Mesendoderm (in vitro differentiated cells): ENCODE measurements at places on chromosomes 6 and 20.

DNA sequence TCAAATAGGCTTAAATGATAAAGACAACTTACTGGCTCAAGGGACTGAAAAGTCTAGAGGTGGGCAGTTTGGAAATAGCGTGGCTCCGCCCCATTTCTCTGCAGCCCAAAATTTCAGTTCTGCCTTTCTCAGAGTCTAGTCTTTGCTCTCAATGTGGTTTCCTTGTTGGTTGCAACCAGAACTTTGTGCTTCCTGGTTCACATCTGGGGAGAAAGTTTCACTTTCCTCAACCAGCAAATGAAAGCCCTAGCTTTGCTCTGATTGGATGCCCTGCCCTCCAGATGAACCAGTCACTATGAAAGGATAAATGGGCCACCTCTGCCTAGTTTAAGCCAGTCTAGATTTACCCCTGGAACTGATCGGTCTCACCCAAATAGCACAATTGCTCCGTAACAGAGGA is 14.9 kb downstream of the SYCP2L start:
- DNase-seq, result no peak

- peak; percentile 54 for DNase-seq
These were observed 406.9 kb downstream of the CDH26 start for GRCh38 chr20:60365064-60365666.

GRCh38 chr20:55974491-55975202 is 30.7 kb downstream of the CBLN4 start:
- no peak for DNase-seq

DNA sequence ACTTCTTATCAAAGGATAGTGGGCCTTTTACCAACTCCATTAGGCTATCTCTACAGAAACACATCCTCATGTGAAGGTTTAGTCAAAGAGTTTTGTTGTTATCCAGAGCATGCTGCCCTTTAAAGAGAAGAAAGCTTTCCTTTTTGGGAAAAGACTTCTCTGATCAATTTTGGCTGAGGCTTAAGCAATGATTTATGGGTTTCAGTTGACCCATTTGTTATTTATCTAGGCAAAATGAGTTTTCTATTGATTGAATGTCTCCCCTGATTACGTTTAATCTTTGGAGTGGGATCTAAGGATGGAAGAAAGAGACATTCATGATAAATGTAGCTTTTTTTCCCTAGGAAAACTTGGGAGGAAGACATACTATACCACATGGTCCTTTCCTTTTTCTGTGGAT is 326.6 kb upstream of the JAG1 start:
- no peak for DNase-seq

DNA sequence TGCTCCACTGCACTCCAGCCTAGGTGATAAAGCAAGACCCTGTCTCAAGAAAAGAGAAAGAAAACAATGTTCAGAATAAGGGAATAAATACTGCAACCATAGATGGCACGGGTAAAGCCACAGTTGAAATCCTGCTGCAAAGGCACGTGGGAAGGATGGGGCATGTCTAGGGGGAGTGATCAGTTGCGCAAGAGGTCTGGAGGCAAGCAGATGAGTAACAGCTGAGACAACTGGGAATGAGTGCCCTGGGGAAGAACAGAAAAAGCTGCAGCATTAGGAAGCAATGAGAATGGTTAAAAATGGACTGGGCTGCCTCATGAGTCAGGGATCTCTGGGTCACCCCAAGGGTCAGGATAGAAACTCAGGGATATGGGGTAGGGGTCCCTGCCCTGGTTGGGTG is 96.3 kb downstream of the GMPR start:
- peak; percentile 29 for DNase-seq

DNA sequence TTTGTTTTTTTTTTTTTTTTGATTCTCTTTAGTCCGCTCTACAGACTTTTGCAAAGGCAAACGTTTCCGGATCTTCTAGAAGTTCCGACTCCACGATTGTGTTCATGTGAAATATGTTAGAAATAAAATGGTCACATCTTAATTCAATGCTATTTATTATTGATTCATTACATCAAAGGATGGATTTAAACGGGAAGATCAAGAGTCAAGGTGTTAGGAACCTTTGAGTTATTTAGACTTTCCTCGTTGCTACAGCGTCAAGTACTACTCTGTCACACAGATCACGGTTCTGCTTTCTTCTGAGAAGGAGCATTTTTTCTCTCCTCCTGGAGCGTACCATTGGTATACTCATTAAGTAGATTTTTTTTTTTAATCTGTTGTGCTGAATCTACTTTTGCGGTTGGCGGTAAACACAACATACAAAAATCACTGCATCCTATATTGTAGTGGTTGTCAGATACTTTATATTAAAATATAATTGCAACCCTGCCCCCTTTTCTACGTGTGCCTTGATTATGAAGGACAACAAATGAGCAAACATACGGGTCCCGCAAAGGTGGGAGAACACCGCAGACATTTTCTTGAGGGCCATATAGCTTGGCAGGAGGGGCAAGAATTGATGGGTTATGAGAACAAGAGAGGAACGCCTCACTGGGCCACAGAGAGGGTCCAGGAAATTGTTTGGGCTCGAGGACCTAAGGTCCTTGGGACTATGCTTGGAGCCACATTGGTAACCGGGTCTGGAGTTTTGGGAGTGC is 17.5 kb downstream of the HMGN4 start:
- peak; percentile 74 for DNase-seq

- DNase-seq, result no peak
These were observed 290.8 kb downstream of the ZNF217 start for GRCh38 chr20:53302695-53303412.

DNA sequence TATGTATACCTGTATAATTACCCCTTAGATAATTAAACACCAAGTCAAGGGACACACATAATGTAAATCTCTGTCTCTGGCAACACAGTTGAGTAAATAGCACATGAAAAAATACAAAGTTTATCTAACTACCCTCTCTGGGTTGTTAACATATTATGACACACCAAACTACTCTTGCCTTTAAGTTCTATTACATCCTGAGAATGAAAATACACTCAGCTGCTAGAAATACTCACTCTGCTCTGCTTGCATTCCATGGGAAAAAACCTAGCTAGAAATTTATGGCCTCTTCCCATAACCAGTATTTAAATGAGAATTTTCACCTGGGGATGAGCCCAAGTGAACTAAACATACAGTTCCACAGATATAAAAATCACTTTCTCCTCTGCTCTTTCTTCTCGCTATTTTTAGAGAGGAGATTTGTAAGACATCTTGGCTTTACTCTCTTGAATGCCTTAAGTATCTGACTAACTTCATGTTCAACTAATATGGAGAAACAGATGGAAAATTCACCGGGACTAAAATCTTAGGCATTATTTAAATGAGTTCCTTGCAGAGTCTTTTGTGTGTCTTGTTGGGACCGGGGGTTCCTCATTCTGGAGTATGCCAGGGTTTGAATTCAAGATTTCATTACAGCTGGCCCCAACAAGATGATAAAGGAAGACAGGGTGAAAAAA is 140.9 kb downstream of the GJA10 start:
- DNase-seq, result no peak

- DNase-seq, result no peak
These were observed 268.2 kb upstream of the SOX4 start for GRCh38 chr6:21325201-21325856.

- no peak for DNase-seq
These were observed 211.9 kb downstream of the GMDS start for GRCh38 chr6:2033544-2033943.

DNA sequence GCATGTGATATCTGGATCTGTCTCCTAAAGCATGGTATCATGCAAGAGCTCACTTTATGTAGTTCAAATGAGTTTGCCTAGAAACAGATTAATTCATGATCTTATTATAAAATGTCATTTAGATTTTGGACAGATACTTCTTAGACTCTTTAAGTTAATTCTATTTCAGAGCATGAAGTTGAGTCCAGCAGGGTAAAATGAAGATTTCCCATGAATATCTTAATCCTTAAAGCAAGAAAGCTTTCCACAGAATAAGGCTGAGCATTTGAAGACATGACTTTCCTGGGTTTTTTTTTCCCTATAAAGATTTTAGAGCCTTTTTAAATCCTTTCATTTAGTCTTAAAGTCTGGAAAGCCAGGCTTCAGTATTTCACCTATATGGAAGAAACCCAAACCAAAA is 556.0 kb upstream of the GJE1 start:
- DNase-seq, result no peak

DNA sequence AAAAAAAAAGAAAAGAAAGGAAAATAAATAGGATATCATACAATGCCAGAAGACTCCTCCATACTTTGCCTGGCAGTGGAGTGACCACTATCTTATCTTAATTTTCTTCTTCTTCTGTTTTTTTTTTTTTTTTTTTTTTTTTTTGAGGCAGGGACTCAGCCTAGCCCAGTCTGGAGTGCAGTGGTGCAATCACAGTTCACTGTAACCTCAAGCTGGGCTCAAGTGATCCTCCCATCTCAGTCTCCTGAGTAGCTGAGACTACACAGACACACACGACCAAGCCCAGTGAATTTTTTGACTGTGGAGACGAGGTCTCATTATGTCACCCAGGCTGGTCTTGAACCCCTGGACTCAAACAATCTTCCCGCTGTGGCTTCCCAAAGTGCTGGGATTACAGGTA is 17.1 kb upstream of the MMP9 start:
- no peak for DNase-seq
